ENCODE measurements at places on chromosomes 11 and 22.

DNA sequence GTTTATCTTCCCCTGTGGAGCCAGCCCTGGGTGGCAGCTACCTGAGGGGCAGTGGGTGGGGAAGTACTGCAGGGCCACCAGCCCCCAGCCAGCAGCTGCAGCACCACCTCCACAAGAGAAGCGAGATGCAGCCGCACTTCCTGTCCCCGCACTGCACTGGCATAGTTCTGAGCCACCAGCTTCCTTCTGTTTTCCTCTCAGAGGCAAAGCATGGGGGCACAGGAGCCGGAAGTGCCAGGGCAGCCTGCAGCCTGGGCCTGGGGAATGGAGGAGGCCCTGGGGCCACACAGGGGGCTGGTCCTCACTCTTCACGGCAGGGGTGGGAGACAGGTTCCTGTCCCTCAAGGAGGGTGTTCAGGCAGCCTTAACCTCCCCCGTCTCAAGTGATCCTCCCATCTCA lies 11.9 kb upstream of the SH3BP1 start:
- DNase-seq: no peak

GRCh38 chr22:47607486-47607885 lies 845.0 kb downstream of the TBC1D22A start:
- DNase-seq: no peak

DNA sequence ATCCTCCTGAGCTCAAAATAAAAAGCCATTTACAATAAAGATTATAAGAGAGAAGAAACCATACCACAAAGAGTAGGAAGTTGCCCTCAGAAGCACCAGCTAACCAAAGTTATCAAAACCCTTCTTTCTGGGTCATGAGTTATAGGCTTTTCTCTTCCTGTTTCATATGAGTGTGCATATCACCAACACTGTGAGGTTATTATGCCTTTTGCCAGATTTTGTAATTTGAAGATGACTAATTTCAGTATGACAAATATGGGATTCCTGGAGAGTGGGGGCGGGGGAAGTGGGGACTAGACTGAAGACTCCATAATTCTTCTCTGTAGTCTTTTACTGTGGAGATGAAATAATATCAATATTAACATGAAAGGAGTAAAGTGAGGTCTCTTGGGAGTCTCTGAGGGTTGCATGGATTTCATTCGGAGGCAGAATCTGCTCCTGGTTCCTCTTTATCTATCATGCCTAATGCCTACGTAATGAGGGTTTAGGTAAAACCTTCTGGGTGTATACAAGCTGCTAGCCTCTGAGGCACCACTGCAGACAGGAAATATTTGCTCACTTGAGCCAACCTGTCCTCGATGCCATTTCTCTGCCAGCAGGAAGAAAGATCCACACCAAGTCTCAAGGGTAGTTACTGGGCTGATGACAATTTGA lies 2.1 kb downstream of the LPXN start:
- DNase-seq: no peak

GRCh38 chr22:43670513-43670912 lies 141.6 kb downstream of the EFCAB6 start:
- no peak for DNase-seq

DNA sequence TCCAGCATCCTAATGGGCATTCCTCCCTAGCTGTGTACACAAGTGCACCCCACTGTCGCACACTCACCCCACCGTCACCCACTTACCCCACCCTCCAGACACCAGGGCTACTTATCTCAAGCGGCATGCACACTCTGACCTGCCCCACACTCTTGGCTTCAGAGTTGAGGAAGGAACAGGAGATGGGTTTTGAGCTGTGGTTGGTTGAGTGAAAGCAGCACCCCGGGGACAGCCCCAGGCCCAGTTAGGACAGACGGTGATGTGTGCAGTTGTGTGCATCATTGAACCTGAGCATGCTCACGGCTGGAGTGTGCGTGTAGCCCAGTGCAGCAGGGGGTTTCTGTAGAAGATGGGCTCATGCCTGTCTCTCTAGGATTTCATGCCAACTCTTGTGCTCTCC lies 32.5 kb downstream of the AHNAK start:
- DNase-seq: no peak

DNA sequence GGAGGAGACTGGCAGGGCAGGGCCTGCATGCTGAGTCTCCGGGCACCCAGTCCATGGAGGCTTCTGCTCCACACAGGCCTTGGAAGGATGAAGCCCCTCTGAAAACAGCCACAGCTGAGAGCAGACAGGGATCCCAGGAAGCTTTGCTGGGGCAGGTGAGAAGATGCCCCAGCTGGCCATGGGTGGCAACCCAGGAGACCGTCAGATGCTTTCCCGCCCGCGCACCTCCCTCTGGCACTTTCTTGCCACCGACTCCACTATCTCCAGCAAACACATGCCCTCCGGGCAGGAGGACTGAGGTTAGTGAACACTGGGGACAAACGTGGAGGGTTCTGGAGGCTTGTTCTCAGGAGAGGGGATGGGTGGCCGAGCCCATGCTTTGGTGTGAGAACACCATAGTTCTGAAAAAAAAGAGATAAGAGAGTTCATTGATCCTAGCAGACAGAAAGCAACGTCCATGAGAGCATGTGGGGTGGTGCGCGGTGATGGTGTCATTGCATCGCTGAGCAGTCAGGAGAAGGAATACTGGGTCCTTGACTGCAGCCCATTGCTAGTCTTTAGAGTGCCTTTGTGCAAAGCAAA lies 2.3 kb downstream of the C1QTNF6 start:
- DNase-seq: no peak

DNA sequence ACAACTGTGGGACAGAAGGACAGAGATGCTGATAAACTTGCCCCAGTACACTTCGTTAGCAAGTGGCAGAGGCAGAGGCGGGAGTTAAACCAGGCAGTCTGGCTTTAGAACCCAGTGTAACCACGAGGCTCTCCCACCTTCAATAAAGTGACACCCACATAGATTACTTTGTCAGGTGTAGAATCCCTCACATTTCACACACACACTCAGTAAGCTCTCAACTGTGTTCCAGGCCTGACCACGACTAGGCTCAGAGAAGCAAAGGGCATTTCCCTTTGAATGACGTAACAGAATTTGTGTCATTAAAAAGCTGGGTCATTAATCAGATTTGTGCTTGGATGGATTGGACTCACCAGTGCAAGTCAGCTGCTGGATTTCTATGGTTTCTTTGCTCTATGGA lies 118.3 kb upstream of the RCN1 start:
- no peak for DNase-seq

- DNase-seq: no peak
Observed at GRCh38 chr22:43533156-43533530, 121.3 kb downstream of the MPPED1 start.

DNA sequence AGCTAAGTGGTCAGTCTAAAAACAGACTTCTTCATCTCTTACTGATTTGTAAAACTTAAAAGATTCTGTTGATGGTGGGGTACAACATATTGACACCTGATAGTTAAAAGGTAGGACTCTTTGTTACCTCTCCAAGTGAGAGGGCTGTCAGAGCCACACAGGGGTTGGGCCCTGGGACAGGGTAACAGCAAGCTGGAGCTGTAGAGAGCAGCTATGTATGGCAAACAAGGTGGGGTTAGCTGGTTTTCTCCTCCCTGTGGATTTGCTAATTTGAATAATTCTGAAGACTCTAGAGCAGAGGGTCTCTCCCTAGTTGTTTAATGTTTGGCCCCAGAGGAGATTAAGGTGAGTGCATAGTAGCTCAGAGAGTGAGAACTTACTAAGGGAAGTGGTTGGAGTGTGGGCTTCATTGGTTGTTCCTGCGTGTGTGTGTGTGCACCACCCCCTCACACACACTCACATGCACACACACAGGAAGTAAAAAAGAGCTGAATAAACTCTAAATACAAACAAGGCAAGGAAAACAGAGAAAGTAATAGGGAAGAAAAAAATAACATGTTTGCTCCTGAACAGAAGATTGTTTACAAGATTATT lies 9.2 kb upstream of the GAS2 start:
- DNase-seq: no peak
